NCI-H2107 (cell line): ENCODE measurements at places on chromosomes 2 and 18.

GRCh38 chr18:33275843-33276242, 164.7 kb downstream of the CCDC178 start:
- DNase-seq = no peak

DNA sequence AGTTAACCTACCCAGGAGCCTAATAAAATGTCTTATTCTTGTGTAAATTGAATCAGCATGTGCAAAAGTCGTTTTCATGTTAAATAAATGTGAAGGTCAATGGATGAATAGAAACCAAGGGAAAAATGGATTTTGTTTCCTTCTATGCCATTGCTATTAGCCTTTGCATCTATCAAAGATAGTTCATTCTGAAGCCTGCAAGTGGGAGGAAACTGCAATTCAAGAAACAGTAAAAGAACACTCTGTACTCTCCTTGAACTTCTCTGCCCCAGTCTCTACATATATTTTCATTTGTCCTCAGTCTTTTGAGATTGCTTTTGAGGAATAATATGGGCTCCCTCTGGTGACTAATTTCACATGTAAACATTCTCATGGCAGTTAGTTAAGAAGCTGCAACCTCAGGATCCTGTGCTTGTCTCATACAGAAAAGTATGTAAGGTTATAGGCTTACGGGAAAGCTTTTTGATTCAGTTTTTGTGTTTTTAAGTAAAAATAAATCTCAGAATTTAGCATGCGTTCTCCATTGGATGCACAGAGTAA, 1590.0 kb upstream of the LRRTM1 start:
- no peak for DNase-seq

DNA sequence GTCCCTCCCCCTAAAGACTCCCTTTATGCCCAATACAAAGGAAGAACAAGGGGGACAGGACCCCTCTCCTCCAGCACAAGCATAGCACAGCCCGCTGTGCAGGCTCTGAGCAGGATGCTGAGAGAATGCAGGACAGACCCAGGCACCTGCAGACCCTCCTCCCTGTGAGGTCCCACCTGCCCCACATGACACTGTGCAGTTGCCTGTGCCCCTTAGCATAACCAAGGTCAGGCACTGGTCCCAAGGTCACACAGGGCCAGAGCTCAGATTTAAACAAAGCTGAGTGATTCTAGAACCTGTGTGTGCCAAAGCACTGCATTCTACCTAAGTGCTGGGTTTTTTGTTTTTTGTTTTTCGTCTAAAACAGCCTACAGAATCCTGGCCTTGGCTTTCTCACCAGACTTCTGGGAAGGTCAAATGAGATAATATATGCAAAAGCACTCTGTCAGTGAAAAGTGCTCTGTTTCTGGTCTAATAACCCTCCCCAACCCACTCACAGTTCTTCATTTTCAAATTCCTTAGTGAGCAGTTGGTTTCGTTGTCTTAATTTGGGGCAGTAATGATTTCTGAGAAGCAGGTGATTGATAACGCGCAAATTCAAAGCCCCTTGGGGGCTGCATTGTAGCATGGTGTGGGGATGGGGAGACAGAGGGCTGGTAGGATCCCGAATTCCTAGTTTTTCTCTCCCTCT, 125.7 kb downstream of the KCTD1 start:
- no peak for DNase-seq

DNA sequence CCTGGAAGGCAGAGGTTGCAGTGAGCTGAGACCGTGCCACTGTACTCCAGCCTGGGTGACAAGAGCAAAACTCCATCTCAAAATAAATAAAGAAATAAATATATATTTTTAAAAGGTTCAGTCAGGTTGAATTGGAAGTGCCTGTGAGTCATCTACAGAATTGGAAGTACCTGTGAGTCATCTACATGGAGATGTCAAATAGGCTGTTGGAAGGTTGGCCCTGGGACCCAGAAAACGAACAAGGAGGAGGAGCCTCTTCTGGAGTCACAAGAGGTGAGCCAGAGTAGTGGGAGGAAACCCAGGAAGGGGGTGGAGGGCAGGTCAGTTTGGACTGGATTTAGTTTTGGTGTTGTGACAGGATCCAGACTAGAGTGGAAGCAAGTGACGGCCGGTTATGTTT, 15.2 kb upstream of the SCYGR1 start:
- DNase-seq = no peak

DNA sequence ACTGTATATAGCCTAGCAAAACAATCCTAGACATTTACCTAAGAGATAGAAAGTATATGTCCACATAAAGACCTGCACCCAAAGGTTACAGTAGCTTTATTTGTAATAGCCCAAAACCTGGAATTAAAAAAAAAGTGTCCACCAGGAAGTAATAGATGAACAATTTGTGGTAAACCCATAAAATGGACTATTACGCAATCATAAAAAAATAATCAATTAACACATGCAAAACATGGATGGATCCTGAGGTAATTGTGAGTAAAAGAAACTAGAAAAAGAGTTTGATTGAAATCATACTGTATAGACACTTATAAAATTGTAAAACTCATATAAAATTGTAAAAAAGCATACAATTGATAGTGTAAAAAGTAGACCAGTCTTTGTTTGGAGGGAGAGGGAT, 673.0 kb upstream of the ZNF804A start:
- no peak for DNase-seq

GRCh38 chr2:171169839-171170238, 9.1 kb upstream of the TLK1 start:
- DNase-seq = no peak

- DNase-seq = no peak
These were observed 63.5 kb upstream of the AGPS start for GRCh38 chr2:177329064-177329463.

DNA sequence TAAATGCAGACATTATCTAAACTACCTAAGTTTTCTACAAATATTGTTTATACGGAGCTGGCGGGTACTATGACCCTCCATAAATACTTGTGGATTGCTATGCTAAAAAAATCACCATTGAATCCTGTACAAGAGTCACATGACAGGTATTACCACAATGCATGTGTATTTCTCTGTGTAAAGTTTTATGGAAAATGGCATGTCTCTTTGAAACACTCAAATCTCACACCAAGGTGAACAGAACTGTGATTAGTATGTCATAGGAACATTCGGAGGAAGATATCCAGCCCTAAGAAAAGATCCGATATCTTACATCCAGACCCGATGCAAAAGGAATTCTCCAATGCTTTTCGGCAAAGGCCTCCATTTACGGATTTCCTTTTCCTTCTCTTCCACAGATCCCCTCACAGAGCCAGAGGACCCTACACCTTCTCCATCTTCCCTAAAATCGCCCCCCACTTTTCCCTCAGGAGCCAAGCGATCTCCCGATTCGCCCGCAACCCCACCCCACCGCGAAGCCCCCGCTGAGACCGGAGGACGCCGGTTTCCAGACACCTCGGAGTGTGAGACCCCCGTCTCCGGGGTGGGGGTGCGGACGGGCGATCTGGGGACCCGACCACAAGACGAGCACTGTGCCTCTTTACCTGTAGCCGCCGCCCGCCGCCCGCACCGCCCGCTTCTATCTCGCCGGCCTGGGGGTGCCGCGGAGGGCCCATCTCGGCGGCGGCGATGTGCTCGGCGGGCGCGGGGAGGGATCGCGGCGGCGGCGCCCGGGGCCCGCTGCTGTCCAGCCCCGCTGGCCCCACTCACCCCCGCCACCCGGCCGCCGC, 1.2 kb downstream of the SAP130 start:
- DNase-seq = no peak

DNA sequence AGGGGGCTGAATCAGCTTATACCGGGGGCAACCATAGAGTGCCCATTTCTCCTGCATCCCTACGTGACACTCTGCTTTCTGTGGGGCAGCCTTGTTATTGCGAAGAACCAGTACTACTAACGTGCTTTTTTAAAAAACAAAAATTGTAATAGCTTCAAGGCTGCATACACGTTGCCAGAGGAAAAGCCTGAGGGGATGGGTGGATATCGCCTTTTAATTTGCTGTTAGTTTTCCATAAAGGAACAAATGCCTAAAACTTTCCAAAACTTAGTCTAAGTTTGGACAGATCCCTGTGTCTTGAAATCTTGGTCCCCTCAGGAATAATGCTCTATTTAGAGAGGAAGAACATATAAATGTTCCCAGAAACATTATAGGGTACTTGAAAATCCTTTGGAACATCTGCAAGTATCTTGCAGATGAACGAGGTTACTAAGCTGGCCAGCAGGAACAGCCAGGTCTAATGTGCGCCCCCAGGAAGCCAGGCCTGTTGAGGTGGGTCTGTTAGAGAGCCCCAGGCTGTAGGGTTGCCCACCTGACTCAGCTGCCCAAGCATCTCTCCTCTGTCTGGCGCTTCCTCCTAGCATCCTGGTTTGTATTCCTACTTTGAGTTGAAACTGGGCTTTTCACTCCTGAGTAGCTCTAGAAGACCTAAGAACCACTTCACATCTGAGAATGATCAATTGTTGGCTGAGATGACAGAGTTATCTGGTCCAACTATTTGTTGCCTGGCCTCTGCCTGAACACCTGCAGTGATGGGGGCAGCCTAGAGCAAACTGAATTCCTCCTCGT, 96.9 kb downstream of the TGOLN2 start:
- DNase-seq = no peak

DNA sequence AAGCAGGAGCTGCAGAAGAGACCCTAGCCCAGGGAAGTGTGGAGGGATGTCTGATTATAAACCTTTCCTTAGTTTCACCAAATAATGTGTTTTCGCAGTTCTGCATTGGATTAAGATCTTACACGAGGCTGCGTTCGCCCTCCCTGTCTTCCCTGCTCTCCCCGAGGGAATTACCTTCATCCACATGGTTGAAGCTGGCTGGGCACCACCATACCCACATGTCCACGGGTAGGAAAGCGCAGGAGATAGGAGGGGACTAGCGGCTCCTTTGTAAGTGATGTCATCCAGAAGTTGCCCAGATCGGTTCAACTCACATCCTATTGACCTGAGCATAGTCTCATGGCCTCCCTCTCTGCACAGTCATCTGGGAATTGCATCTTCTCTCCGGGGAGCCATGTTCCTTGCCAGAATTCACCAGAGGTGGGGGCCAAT, 1.1 kb downstream of the TTL start:
- DNase-seq = no peak

- no peak for DNase-seq
These were observed 151.0 kb downstream of the HDAC4 start for GRCh38 chr2:239249776-239250175.

DNA sequence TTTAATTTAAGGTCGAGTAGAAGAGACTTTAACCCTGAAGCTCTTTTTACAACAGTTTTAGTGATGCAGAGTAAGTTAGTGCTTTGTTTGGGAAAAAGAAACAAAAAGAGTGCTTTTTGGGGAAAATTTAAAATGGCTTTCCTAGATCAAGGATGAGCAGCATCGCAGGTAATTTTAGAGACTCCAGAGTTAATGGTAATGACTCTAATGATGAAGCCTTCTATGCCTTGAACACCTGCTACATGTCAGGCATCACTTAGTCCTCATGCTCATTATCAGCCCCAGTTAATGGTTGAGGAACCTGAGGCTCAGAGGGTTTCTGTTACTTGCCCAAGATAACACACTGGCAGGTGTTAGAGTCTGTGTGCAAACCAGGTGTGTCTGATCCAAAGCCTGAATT, 167.8 kb downstream of the ACOXL start:
- DNase-seq = no peak

- no peak for DNase-seq
These were observed 24.9 kb upstream of the ACOXL start for GRCh38 chr2:110707386-110707965.

GRCh38 chr2:31729442-31730092, 148.8 kb upstream of the SRD5A2 start:
- no peak for DNase-seq

DNA sequence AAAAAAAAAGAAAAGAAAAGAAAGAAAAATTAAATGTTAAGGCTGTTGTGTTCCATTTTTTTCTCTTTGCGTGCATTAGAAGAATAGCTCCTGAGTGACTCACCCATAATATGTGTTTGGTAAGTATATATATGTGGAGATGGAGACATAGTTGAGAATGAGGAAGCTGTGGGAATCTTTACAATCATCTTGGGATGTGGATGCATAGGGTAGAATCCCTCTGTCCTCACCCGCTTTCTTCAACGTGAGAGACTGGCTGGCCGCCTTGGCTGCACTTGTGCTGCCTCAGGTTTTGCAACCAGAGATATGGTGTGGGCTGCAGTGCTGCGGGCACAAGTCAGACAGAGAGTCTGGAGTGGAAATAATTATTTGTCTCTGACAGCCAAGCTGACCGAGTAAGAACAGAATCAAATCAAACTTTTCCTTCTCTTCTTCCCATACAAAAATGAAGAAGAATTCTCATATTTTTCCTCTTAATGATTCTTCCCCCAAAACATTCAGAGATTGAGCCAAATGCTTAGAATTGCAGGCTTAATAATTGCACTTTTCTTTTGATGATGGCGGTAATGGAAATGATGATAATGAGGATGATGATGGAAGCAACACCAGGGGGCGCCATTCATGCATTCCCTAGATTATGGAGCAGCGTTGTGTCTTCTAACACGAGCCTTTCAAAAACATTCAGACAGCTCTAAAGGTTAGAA, 48.5 kb downstream of the SERPINB7 start:
- no peak for DNase-seq

DNA sequence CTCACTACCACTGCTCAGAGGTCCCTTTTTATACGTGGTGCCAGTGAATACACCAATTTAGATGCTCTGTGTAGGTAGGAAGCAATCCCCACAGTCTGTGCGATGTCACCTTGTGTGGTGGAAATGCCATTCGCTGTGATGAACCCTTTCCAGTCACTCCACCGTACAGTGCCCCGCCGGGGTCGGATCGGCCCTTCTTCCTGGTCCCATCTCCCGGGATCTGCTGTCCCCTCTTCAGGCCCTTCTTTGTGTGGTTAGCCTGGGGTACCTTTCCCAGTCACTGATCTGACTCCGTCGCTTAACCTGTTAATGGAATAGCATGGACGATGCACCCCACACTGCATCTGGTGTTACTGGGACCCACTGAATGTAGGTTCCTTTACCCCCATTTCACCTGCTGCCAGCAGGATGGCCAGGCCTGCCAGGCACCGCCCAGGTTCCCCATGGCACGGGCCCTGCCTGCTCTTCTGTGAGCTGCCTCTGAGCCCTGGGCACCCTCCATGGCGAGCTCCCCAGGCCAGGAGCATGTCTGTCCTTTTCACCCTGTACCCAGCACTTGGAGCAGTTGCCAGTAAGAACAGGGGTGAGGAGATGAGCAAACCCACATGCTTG, 18.0 kb downstream of the TWIST2 start:
- DNase-seq = no peak

DNA sequence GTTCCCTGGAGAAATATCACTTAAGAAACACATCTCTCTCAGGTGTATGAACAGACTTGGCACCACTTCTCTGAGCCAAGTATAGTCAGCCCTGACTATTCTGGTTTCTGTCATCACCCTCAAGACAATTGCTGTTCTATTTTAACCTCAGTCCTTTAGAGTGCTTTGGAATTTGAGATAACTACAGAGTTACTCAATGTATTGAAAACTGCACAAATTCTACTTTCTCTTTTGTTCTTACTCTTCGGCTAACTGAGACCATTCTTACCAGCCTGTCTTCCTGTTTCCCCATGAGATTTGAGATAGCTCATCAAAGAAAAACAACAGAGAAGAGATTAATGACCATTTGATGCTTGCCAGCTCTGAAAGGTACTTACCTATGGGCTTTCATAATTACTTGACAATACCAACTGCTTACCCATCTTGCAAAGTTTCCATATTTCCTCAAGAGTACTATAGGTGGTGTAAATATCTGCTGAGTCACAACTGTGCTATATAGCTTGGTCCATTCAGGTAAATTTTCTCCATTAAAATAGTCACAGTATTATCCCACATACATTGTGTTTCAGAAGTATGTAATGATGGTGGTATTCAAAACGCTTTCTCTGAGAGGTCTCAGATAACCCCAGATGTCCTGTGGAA, 467.5 kb upstream of the CHST9 start:
- DNase-seq = no peak

- DNase-seq = no peak
These were observed 81.2 kb upstream of the SNTG2 start for GRCh38 chr2:869357-869871.

GRCh38 chr2:148756292-148756975, 111.9 kb downstream of the EPC2 start:
- DNase-seq = no peak
